Hematopoietic multipotent progenitor cell treated with erythropoietin and hydrocortisone succinate and interleukin-3 and kit ligand, for 4 days (in vitro differentiated cells): ENCODE measurements at places on chromosomes 2 and 18.

DNA sequence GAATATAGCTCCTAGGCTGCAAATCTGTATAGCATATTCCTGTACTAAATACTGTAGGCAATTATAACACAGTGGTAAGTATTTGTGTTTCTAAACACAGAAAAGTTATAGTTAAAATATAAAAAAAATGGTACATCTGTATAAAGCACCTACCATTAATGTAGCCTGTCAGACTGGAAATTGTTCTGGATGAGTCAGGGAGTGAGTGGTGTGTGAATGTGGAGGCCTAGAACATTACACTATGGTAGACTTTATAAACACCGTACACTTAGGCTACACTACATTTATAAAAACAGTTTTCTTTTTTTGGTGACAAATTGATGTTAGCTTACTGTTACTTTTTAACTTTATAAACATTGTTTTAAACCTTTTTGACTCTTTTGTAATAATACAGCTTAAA is 226.3 kb downstream of the CCDC85A start:
- DNase-seq, result no peak

- peak; percentile 70 for DNase-seq
Observed at GRCh38 chr2:27123302-27124150, at the start of gene ABHD1. TSS of gene ABHD1 (plus strand) at chr2:27123815. CDS start at chr2:27123949, 134 bp downstream.

- DNase-seq, result no peak
Observed at GRCh38 chr18:48152549-48152948, 222.1 kb upstream of the SMAD2 start.

GRCh38 chr2:20095469-20095868 is 44.0 kb upstream of the LAPTM4A start:
- no peak for DNase-seq

DNA sequence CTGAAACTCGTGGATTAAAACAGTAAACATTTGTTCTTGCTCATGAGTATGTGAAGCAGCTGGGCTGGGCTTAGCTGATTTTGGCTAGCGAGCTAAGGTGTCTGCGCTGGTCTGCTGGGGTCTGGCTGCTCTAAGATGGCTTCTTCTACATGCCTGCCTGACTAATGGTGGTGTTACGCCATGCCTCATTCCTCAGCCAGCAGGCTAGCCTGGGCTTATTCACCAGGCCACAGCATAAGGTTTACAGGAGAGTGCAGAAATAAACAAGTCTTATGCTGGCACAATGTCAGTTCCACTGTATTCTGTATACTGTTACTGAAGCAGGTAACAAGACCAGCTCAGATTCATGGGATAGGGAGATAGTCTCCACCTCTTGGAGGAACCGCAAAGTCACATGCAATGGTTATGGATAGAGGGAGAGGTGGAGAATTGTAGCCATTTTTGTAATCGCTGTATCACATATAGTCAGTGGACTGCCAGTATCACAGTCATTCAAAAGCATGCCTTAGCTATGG is 80.0 kb downstream of the RHBDD1 start:
- no peak for DNase-seq

- no peak for DNase-seq
Observed at GRCh38 chr2:234169674-234170073, 119.2 kb downstream of the SPP2 start.

DNA sequence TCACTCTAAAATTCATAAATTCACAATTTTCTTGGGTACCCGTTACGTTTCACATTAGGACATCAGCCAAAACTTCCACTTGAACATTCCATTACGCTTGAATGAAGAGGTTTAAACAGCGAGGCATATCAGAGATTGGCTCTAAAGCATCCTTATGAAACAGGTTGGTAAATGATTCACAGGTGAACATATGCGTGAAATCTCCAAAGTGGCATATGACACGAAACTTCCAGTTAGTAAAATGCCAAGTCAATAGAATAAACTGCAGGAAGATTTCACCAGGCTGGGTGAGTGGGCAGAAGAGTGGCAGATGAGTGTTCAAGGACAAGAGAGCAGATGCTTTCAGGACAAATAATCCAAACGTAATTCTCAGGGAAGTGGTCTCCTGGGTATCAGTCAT is 33.9 kb upstream of the GLS start:
- no peak for DNase-seq

GRCh38 chr2:1559589-1560175 is 146.4 kb downstream of the TPO start:
- no peak for DNase-seq

GRCh38 chr2:47172156-47172921 is 17.2 kb upstream of the STPG4 start:
- DNase-seq, result no peak

DNA sequence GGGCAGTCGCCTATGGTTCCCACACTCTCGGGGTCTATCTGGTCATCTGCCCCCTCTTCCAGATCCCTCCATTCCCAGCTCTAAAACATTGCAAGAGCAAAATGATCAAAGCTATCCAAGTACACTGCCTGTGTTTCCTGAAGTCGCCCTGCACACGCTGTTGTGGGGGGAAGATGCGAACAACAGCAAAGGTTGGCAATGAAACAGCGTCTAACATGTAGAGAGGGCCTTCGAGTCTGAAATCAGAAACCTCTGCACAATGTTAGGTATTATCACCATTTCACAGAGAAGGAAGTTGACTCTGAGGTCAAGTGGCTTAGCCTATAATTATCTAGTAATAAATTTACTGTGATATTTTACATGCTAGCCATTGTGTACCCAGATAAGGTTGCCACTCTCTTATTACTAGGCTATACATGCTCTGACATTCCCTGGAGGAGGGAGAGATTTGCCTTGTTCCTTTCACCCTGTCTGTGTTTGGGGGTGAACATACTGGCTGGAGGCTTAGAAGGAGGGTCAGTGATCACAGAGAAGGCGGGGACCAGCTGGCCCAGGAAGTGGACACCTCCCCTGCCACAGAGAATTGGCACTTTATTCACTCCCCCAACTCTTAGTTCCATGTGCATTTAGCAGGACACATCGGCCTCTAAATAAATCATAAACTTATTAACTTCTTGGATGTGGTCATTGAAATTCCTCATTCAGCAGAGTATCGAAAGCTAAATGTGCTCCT is 36.8 kb downstream of the KCTD1 start:
- peak; percentile 63 for DNase-seq

DNA sequence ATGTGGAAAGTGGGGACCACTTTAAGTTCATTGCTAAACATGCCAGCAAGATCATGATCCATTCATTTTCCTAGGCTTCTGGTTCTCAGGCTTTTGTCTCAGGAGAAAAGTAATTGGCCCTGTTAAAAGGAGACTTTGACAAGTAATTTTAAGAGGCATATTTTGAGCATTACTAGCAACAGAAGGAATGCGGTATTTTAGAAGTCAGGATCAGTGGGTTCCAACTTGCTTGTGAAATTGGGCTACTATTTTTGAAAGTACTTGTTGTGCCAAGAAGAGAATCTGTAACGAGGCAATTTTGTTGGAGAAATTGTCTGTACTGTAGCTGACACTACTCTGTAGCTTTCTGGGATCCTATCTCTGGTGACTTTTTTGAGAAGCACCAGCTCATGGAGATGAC is 59.4 kb downstream of the CERS6 start:
- no peak for DNase-seq

- DNase-seq, result no peak
Observed at GRCh38 chr2:18403921-18404522, 156.4 kb downstream of the RDH14 start.

- DNase-seq, result no peak
Observed at GRCh38 chr2:148990968-148991367, 47.5 kb upstream of the LYPD6B start.

DNA sequence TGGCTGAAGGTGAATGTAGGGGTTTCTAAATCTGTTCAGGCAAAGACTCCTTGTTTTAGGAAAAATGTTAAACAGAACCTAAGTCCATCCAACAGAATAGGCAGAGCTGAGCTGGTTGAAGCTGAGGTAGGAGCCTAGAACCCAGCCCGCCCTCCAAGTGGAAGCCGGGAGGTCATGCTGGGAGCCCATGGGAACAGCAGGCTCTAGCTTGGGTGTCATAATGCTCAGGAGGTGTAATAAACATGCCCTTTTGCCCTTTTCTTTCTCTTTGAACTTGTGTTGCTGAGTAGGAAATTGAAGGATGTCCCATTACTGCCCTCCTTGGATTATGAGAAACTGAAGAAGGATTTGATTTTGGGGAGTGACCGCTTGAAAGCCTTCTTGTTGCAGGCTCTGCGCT is 60.3 kb downstream of the ARMC9 start:
- DNase-seq, result no peak

DNA sequence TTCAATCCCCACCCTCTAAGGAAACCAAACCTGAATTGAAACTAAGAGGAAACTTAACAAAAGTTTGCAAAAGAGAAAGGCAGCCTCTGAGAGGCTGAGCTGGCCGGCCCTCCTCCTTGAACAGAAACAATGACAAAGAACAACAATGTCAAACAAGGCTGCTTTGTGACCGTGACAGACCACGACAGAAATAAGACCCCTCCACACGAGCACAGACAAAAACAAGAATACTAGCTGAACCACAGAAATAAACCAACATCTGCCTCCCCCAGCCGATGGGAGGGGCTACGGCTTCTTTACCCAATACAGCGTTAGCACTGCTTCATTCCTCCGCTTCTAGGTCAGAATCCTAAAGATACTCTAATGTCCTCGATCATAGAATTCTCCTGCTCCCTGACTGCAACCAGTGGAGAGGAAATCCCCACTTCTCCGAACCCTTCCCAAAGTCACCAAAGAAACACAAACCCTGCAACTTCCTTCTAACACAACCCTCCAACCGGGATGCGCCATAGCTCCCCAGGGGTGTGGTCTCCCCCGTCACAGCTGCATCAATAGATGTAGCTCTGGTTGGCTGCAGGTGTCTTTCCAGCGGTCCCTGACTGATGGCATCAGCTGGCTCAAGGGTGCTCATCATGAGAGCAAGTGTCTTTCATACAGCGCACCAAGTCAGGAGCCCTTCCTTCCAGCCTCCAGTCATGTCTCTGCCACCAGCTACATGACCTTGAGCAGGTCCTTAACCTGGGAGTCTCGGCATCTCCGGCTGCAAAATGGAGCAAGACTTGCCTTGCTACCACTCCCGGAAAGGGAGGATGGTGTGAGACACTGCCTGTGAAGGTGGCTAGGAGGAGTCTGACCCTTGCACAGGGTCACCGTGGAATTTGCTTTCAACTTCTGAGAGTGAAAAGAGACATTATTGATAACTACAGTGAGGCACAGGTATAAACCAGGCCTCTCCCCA is 198.6 kb downstream of the HAUS1 start:
- DNase-seq, result no peak

GRCh38 chr18:46252759-46253158 is 148.6 kb downstream of the HAUS1 start:
- DNase-seq, result no peak

GRCh38 chr2:96082211-96083063 is 33.9 kb downstream of the ADRA2B start:
- DNase-seq, result no peak

DNA sequence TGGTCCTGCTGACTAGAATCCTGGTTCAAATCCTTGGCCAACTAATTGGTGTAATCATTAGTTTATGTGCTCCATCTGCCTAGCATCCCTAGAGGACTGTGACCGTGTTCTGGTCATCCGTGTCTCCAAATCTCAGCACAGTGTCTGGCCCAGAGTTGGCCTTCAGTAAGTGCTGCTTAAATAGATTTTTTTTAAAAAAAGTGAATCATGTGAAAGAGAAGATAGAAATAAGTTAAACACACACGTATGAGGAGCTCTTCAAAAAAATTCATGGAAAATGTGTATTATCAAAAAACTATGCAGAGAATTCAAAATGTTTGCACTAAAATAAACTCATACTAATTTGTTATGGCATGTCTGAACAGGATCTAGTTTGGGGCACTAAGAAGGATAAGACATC is 129.3 kb upstream of the TLK1 start:
- no peak for DNase-seq

GRCh38 chr2:54906716-54907115 is 143.5 kb downstream of the RTN4 start:
- no peak for DNase-seq

GRCh38 chr2:217822296-217823252 is 180.2 kb downstream of the TNS1 start:
- no peak for DNase-seq

GRCh38 chr18:23835506-23835905 is 146.3 kb downstream of the LAMA3 start:
- peak; percentile 24 for DNase-seq

GRCh38 chr2:163213661-163214081 is 375.1 kb upstream of the KCNH7 start:
- no peak for DNase-seq

DNA sequence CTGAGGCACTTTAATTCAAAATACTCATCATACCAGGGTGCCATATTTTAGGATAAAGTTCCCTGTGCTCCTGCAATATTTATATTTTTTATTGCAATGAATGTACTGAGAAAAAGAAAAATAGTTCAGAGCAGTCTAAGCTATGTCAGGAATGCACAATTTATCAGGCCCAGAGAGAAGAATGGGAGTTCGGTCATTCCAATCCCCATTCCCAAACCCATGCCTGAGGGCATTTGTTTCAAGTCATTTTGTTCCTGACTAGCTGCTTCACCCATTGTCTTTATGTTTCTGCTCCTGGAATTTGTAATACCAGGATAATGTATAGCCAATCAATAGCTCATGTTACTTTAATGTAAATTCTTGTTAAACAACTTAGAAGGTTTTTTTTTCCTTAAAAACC is 24.4 kb upstream of the FTCDNL1 start:
- no peak for DNase-seq

GRCh38 chr2:1603521-1603920 is 140.8 kb downstream of the PXDN start:
- no peak for DNase-seq

- no peak for DNase-seq
Observed at GRCh38 chr2:78601113-78601512, 424.4 kb upstream of the REG3G start.

DNA sequence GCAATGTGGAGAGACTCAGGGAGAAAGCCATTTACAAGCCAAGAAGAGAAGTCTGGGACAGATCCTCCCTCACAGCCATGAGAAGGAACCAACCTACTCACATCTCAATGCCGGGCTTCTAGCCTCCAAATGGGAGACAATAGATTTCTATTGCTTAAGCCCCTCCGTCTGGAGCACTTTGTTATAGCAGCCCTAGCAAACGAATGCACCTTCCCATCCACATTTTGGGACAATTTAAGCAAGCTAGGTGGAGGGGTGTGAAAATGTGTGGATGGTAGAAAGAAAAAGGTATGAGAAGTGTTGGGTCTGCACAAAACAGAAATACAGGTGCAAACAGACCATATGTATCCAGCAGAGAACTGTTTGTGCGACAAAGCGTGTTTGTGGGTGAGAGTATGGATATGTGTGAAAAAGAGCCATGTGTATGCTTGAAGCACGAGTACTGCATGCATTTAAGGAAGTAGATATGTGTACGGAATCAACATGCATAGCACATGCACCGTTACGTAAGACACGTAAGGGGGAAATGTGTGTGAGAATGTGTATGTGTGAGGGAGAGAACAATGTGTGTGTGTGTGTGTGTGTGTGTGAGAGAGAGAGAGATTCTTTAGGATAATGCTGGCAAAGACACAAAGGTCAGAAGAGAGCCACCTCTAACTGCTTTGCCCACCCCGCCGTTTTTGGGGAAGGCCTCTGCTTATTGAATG is 13.1 kb upstream of the E2F6 start:
- DNase-seq, result no peak
